SHP77 treated with DMSO at 0.1 percent for 48 hours (cell line): ENCODE measurements at places on chromosomes 5 and 9.

DNA sequence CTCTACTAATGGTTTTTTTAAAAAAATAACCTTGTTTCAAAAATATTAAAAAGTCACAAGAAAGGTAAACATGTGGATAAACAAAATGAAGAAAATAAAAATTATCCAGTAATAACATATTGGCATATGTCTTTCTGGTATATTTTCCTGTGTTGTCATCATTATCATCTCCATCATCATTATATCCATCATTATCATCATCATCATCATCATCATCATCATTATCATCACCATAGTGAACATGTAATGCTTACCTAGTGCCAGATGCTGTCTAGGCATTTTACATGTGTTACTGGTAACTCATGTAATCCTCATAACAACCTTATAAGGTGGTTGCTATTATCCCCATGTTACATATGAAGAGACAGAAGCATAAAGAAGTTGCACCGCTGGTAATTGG is 111.5 kb upstream of the CDKN2B start:
- DNase-seq, result no peak

- no peak for DNase-seq
These were observed 49.2 kb upstream of the TAF11L2 start for GRCh38 chr5:17448877-17449276.

GRCh38 chr5:110547495-110547894 is 179.0 kb downstream of the TMEM232 start:
- no peak for DNase-seq

DNA sequence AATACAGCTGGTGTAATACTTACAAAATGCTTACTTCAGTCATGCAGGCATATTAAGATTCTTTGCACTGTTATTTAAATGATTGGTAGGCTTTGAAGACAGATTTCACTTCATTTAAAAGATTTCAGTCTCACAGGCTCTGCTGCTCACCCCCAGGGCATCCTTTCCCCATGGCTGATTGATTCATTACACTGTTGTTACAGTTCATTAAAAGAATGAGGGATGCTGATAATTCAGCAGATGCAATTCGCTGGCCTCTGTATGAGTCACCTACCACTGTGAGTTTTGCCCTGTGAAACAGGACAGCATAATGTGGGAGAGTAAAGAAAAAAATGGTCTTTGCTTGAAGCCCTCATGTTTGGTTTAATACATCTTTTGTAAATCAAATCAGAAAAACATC is 246.9 kb downstream of the CYLC2 start:
- DNase-seq, result no peak

- no peak for DNase-seq
These were observed 159.4 kb upstream of the PRR16 start for GRCh38 chr5:120304663-120305062.

DNA sequence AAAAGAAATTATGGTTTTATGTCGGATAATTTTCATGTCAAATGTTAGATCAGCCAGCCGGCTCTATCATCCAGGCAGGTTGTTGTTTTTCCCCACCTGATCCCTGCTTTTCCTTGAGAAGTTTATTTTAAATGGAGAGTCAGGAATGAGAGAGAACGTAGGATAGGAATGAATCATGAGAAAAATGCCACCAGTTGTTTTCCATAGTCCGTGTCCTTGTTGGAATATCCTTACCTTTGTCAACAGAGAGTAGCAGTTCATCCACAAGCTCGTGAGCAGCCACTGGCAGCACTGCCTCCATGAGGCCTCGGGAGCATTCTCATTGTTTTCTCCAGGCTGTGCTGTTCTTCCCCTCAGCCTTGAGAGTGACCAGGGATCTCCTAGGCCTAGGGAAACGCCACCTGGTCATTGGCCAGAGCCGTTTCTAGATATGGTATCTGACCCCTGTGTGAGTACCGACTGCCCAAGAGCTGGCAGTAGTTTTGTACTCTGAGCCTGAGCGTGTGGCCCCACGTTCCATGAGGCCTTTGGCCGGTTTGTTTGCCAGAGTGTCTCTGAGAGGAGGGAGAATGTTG is 293.3 kb downstream of the FANCC start:
- DNase-seq, result no peak

GRCh38 chr5:133267601-133268000 is 215.8 kb downstream of the HSPA4 start:
- DNase-seq, result no peak

GRCh38 chr5:14156290-14156649 is 13.1 kb downstream of the TRIO start:
- DNase-seq, result no peak

DNA sequence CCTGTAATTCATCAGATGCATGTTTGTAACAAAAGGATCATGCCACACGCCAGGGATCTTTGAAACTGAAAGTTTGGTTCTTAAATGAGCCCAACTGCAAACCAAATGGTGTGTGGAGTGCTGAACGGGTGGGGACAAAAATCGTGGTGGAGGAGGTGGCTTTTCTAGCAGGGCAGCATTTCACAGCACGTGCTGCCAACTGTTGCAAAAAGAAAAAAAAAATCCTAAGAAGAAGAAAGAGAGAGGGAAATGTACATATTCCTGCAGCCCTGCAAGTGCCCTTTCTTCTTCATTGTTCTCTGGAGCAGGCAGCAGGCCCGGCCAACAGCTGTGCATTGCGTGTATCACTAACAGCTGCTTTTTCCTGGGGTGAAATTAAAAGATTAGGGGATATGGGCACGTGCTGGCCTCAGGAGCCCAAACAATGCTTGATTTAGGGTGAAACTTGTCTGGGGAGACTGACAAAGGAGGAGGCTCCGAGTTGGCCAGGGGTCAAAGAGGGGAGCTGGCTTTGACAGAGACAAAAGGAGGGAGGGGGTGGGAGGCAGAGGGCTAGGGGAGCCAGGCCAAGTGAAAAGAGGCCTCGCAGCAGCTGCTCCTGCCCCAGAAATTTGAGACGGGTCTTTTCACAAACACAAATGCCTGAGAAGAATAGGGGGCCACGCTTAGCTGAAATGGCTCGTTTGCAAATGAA is 73.0 kb downstream of the GADD45G start:
- DNase-seq, result peak; percentile 69

DNA sequence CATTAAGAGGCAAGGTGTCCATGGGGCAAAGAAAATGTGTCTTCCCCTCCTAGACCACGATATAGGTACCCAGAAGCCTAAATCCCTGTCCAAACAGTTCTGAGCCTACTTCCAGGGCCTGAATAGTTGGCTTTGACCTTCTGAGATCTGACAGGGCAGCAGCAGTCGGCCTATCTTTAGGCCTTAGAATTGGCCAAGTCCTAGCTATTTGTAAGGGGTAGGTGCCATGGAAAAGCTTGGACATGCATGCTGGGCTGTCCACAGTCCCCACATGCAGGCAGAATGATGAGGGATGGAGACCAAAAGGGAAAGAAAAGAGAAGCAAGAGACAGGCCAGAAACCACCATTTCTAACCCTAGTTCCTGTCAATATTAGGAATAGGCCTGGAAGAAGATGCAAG is 346.1 kb downstream of the ANXA1 start:
- DNase-seq, result no peak
